ENCODE measurements at places on chromosomes 4 and X.

GRCh38 chr4:150591406-150591805 lies 9.5 kb downstream of the MAB21L2 start:
- no peak for DNase-seq

GRCh38 chr4:53682196-53682595 lies 90.9 kb upstream of the LNX1 start:
- no peak for DNase-seq

GRCh38 chr4:3514806-3515501 lies 17.3 kb downstream of the LRPAP1 start:
- no peak for DNase-seq

DNA sequence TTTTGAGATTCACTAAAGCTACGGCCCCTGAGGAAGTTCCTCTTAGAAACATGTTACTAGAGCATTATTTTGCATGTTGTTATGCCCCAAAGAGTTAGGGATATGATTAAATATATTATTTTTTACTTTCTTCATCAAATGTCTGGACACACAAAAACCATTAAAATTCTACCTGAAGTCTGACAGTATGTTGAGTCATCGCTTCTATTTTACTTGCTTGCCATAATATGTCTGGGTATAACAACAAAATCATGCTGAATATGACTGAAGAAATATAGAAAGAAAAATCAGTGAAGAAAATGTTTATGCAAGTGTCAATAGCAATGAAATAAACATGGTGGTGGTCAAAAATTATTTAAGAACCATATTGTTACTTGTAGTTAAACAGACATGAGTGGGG lies 1818.5 kb upstream of the ADGRL3 start:
- no peak for DNase-seq

GRCh38 chrX:103187953-103188475 lies 26.9 kb upstream of the BEX4 start:
- no peak for DNase-seq

GRCh38 chrX:16207634-16208033 lies 40.4 kb downstream of the MAGEB17 start:
- no peak for DNase-seq

DNA sequence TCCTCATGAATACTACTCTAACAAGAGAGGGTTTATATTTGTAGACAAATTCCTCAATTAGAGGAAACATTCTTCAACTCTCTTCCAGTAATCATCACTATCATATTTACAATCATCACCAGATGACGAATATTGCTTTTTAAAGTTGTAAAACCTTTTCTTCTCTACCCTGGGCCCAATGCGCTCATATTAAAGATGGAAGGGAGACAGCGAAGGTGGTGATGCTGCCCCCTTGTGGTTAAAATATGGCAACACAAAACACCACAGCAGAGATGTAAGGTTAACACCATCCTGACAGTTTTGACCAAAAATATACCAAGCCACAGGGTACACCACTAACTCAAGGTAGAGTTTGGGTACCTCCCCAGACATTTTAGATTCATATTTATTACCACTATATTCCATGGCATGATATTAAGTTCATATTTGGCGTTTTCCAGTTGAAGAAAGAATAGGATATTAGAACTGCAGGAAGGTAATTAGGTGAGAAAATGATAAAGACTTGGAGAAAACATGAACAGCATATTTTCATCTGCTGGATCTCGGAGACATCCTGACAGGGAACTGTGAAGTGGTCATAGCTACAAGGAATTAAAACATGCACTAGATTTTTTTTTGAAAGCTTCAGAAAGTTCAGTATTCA lies 72.8 kb downstream of the SLC9A7 start:
- DNase-seq: no peak

- DNase-seq: no peak
Measured at GRCh38 chr4:6502747-6503465, 30.5 kb upstream of the PPP2R2C start.

GRCh38 chrX:49071877-49072711 lies 1.7 kb downstream of the PRAF2 start:
- DNase-seq: no peak

DNA sequence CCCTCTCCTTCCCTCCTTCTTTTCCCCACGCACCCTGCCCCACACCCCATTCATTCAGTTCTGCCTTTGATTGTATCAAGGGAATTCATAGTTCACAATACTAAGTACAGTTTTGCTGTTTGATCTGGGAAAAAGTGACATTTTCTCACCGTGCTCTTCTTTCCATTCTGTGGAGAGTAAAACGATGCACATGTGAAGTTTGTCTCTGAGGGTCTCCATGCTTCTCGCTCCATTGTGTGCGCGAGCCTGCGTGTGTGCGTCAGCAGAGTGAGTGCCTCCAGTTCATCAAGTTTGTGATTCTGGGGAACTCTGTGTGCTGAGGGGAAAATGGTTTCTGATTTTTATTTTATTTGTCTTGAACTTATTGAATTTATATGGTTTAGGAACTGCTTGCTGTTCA lies 1.9 kb downstream of the STK26 start:
- no peak for DNase-seq

DNA sequence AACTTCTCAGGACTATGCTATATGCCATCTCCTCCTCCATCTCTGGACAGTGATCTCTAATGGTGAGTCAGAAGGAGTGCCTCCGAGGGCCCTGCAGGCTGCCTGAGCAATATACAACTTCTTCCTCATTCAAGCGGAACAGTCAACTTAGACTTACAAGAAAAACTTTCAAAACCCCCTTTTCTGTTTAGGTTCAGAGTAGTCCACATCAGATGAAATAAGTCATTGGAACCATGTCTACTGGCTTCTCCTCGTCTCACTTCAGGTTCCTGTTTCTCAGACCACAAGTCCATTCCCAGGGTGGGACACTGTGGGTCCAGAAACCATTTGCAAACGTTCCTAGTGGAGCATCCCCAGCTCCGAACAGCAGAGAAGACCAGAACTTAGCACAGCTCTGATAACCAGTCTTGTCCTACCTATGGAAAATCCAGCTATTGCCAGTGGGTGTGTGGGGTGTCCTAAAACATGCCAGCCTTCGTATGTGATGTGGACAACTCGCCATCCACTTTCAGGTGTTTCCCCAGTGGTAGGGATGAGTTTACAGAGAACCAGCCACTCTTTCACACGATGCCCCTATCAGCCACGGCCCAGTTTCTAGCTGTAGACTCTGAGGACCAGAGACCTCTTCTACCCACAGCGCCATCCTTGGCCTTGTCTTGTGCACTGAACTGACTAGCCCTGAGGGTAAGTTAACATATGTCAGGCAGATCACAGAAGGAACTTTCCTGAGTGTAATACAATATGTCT lies 32.7 kb upstream of the NKRF start:
- no peak for DNase-seq

DNA sequence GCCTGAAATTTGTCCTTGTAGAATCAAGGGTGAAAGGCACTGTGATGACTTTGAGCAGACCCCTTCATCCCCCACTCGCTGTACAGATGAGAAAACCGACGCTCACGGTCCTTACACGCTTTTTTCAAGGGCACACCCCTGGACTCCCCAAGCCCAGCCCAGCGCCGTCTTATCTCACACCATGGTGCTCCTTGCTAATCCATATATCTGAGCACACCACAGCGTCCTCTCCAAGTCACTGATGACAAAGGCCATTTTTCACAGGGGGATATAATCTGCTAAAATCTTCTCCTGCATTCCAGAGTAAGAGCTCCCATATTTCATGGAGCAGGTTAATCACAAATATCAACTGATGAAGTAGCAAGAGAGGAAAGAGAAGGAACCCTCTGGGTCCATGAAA lies 486.3 kb downstream of the BCOR start:
- no peak for DNase-seq

GRCh38 chr4:15040916-15041463 lies 38.7 kb downstream of the CPEB2 start:
- no peak for DNase-seq

- no peak for DNase-seq
Measured at GRCh38 chr4:186557061-186557460, 1.7 kb upstream of the MTNR1A start.

- no peak for DNase-seq
Measured at GRCh38 chr4:168812806-168813205, 197.2 kb downstream of the CBR4 start.

GRCh38 chrX:111123606-111124179 lies 27.7 kb downstream of the PAK3 start:
- DNase-seq: no peak

GRCh38 chr4:81845273-81845672 lies 373.6 kb upstream of the RASGEF1B start:
- DNase-seq: no peak

- DNase-seq: no peak
Measured at GRCh38 chrX:44874420-44875184, 1.6 kb downstream of the KDM6A start.

Measured in bone marrow (tissue), 2 donors.